ENCODE measurements at places on chromosomes 4 and X. TPM values are rescaled to one million over a fixed set of nuclear protein-coding genes. Genes with fewer than 3 reads are reported as not detected.

Gene MAOB
- total RNA-seq = 0.06 TPM

GRCh38 chr4:73603271-73603710 lies 16.9 kb downstream of the RASSF6 start:
- peak; percentile 20 for DNase-seq

DNA sequence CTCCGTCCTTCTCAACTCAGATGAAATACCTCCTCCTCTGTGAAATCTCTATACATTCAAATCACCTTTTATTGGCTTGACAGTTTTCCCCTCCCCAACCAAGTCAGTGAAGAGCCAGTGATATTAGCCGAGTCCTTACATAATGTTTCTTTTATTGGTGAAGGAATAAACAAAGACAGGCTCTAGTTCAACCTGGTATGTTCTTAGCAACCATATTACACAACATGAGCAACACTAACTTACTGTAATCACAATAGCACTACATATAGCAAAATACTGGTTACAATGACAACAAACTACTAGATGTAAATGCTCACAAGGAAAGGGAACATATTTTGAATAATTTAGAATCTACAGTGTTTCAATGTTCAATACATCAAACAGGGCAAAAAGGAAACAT lies 19.9 kb downstream of the DHX15 start:
- no peak for DNase-seq

GRCh38 chr4:169802873-169803272 lies 45.1 kb upstream of the HPF1 start:
- no peak for DNase-seq

DNA sequence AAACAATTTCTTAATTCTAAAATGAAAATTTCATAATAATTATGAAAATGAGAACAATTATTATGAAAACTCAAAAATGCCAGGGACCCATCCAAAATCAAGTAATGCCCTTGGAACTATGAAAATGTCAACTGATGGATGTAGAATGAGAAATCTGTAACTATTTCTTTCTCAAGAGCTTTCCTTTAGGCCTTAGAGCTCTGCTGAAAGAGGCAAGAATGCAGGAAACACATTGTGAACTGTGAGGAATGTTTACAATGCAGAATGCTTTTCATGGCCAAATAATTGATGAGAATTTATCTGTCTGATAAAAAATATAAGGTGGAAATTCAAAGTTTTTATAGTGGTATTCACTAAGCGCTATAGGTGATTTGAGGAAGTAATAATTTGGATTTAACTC lies 207.1 kb upstream of the PCDH18 start:
- no peak for DNase-seq

Gene CNKSR2
- total RNA-seq = 7.5 TPM

DNA sequence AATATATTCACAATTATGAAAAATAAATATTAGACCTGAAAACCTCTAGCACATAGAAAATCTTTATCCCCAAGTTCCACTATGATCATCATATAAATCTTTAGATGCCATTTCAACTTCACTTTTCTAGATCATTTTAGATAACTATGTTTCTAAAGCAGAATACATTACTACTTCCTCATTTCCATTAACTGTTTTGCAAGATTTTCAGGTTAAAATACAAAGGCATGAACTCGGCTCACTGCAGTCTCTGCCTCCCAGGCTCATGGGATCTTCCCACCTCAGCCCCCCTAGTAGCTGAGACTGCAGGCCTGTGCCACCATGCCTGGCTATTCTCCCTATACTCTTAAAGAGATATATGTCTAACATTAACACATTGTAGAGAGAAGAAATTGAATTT lies 1365.9 kb upstream of the AGA start:
- no peak for DNase-seq

Gene CYTL1
- total RNA-seq = 22.1 TPM

- DNase-seq = no peak
Observed at GRCh38 chrX:1026263-1027015, 186.0 kb downstream of the CRLF2 start.

Gene CXCL3
- total RNA-seq = 1.8 TPM

- DNase-seq = no peak
Observed at GRCh38 chrX:108362026-108362425, 76.2 kb downstream of the COL4A6 start.

- no peak for DNase-seq
Observed at GRCh38 chr4:77100234-77100633, 24.4 kb upstream of the CCNI start.

Gene XAGE2
- not detected for total RNA-seq

GRCh38 chr4:144709159-144709558 lies 63.2 kb downstream of the HHIP start:
- DNase-seq = peak; percentile 93

Gene SPANXC
- total RNA-seq = 15.4 TPM

Gene EREG
- 0.54 TPM for total RNA-seq

Gene PROM1
- 0.57 TPM for total RNA-seq

DNA sequence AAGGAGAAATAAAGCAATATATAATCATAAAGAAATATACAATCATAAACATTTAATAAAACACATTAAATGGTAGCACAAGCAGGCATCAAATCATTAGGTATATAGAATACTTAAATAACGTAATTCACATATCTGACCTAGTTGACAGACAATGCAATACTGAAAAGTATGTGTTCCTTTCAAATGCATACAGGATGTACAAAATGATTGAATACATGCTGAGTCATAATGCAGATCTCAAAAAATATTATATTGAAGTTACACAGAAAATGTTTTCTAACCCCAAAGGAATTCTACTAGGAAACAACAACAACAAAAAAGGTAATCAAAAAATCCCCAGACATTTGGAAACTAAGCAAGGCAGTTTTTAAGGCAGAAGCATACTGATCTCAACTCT lies 1072.0 kb upstream of the INTU start:
- DNase-seq = no peak
